ENCODE measurements at places on chromosomes 5 and 9.

DNA sequence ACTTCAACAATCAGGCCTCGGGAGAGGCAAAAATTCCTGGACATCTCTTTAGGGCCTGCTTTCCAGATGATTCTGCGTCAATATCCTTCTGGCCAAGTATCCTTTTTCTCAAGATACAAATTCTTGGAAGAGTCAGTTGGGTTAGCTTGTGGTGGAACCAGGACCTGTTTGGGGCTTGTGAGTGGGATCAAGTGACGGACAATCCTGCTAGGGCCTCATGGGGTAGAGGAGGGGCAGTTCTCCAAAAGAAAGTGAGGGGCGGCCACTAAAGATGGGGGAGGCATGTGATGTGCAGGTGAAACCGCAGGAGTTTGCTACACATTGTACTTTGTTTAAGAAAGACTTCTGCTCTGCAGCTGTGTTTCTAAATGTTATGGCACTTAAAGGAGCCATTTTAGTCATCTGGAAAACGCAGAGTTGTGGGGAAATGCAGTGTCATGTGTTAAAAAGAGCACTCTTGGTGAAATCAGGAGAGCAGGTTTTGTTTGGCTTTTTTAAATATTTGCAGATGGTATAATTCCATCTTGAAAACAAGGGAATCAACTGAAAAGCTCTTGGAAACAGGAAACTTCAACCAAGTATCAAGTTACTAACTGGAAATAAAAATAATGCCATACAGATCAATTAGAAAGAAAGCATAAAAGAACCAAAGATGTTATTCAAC lies 27.4 kb upstream of the GSN start:
- DNase-seq = no peak

GRCh38 chr5:131952301-131952857 lies 6.9 kb upstream of the MEIKIN start:
- no peak for DNase-seq

DNA sequence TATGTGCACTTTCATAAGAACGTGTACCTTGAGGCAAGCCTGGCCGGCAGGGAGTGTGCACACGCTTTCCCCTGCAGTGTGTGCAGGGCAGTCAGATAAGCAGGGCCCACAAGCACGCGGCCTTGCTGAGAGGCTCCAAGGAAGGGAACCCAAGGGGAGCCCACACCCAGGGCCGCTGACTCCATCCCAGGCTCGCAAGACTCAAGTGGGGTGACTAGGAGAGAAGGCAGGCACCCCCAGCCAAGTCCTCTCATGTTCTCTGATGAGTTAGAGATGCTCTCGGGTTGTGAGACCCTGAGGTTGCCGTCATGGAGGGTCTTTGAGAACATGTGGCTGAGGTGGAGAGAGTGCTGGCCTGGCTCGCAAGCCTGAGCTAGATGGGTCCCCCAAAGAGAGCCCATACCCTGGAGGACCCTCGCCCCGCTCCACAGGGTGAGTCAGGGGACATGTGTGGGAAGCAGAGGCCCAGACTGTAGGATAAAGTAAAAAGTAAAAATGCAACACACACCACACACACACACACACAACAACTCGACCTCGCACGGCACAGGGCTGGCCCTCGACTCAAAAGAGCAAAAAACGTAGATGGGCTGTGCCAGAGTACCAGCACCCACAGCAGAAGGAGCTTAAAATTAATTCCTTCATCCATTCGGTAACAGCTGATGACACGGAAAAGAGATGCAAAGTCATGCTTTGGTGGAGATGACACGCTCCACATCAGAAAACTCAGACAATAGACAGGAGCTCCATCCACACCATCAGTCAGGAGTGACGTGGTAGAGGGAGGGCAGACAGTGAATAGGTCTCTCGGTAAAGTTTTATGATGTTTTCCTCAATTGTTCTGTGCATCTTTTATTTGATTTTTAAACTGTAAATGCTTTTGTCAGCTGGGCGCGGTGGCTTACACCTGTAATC lies 54.8 kb upstream of the NKD2 start:
- DNase-seq = no peak

GRCh38 chr5:1011226-1011631 lies 2.6 kb downstream of the NKD2 start:
- DNase-seq = peak; percentile 84

- no peak for DNase-seq
Observed at GRCh38 chr9:100577776-100578448, at the start of gene CAVIN4. TSS of gene CAVIN4 (plus strand) at chr9:100578079. CDS start at chr9:100578144, 65 bp downstream.

GRCh38 chr9:36796671-36797419 lies 224.2 kb downstream of the MELK start:
- no peak for DNase-seq

DNA sequence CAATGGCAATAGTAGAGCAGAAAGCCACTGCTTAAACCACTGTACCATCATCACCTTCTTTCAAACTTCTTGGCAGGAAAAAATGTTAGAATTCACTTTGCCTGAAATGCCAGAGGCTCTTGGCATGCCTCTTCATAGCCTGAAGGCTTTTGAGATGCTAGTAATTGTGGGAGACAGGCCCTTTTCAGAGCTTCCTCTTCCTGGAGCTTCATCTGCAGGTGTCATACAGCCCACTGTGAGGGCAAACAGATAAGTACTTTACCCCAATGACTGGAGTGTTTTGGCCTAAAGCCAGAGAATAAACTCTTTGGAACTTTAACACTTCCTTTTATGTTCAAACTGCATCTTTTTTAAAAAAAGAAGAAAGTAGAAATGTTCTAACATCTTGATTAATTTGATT lies 81.3 kb upstream of the TMEM171 start:
- no peak for DNase-seq

GRCh38 chr5:107472620-107473064 lies 198.1 kb downstream of the EFNA5 start:
- DNase-seq = no peak

DNA sequence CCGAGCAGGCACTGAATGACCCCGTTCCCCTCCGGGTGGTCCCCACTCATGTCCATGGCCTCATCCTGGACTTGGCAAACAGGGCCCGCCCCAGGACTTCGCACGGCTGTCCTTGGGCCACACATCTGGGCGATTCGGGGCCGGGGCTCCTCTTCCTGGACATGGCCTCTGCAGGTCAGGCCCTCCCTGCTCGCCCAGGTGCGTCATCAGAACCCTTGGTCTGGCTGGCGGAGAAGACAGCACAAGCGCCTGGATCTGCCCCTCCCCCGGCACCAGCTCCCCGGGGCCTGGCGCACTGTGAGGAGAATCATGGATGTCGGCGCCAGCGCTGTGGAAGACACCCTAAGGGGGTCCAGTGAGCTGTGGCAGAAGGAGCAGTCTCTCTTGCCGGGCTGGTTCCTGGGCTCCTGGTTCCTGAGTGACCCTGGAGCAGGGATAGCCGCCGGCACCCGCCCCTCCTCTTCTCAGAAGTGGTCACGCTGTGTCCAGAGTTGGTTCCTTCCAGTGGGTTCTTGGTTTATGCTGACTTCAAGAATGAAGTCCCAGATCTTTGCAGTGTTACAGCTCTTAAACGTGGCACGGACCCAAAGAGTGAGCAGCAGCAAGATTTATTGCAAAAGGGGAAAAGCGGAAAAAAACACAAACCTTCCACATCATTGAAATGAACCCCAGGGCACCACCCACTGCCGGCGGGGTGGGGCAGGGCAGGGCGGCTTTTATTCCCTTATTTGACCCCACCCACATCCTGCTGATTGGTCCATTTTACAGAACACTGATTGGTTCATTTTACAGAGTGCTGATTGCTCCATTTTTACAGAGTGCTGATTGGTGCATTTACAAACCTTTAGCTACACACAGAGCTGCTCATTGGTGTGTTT lies 25.9 kb upstream of the SLC12A7 start:
- DNase-seq = no peak

- DNase-seq = no peak
Observed at GRCh38 chr5:141966963-141967333, 2.0 kb upstream of the RNF14 start.

DNA sequence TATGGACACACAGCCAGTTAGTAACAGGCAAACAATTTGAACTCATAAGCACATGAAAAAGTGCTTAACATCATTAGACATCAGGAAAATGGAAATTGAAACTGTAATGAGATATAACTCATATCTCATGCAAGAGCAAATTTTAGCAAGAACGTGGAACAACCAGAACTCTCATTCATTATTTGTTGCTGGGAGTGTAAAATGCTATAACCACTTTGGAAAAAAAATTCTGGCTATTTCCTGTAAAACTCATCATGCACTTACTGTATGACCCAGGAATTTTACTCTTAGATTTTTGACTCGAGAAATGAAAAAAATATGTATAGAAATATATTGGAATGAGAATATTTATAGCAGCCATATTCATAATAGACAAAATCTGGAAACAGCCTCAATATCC lies 205.7 kb upstream of the PUM3 start:
- DNase-seq = no peak

DNA sequence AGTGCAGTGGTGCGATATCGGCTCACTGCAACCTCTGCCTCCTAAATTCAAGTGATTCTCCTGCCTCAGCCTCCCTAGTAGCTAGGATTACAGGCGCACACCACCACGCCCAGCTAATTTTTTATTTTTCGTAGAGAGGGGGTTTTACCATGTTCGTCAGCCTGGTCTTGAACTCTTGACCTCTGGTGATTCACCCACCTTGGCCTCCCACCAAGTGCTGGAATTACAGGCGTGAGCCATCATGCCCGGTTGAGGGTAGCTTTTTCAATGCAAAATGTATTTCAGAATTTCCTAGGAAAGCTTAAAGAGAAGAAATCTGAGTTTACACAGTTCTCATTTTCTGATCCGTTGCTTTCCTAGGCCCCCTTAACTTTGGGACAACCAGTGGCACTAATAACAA lies 15.7 kb downstream of the BDP1 start:
- no peak for DNase-seq

DNA sequence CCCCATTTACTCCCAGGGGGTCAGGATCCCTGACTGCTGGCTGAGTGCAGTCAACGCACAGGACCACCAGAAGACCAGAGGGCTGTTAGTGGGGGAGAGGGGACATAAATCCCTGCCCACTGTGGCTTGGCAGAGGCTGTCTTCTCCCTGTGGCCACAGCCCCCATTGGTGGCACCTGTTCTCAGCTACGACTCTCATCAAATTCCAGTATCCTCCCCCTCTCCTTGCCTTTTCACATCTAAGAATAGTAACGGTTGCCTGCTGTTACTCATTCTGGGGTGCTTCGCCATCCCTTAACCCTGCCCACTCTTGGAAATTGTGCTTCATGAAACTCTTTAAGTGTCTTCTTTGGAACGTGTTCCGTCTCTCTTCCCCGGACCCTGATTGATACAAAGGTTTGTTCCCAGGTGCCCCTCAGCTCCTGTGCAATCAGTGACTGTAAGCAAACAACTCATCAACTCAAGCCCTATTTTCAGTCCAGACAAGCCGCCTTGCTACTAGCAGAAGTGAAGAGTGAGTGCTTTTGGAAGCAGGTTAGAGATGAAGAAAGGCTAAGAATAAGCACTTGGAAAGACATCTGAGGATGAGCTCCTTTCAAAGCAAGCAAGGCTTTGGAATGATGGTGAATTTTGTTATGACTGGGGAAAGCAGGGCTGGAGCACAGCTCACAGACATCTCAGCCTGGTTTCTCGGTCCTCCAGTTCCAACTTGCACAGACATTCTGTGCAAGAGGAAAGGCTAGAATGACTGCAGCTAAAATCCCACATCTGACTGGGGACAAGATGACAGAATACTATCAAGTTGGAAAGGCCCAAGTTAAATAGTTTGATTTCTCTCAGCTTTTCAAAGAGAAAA lies 22.9 kb upstream of the DENND1A start:
- no peak for DNase-seq

GRCh38 chr9:77290373-77290772 lies 113.0 kb downstream of the VPS13A start:
- DNase-seq = no peak

GRCh38 chr9:133532937-133533668 lies 1.4 kb upstream of the ADAMTSL2 start:
- peak; percentile 84 for DNase-seq

- no peak for DNase-seq
Observed at GRCh38 chr5:87951661-87952060, 317.0 kb downstream of the TMEM161B start.

- DNase-seq = no peak
Observed at GRCh38 chr9:26502311-26502710, 390.3 kb downstream of the CAAP1 start.

DNA sequence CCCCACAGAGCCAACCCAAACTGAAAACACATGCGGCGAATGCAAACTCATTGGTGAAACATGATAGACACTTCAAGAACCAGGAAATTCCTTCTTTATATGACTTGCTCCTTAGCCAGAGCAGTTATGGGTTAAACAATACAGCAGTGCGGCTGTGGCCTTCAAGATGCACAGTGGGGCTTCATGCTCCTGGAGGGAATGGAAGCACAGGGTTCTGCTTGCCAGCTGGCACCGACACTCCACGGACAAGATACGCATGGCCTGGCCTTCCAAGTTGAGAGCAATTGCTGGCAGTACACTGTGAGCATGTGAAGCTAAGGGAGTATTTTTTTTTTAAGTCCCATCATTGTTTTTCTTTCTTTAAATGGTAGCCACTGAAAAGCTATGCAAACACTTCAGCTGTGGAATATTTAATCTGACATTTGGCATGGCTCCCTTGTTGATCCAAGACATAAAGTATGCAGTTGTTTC lies 451.6 kb upstream of the CD180 start:
- no peak for DNase-seq

DNA sequence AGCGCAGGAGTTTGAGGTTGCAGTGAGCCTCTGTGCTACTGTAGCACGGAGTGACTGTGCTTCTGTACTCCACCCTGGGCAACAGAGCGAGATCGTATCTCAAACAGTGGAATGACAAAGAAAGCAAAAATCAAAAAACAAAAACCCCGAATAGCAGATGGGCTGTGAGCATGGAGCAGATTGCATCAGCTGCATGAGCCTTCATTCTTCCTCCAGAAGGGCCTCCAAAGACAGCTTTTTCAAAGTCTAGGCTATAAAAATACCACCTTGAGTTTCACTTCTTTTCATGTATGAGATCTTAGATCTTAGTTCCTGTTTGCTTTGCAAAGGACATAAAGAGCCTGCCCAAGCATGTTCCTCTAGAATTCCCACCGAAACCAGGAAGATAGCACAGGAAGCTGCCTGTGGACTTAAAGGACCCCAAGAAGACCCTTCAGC lies 15.0 kb upstream of the HSPB3 start:
- DNase-seq = peak; percentile 37

- no peak for DNase-seq
Observed at GRCh38 chr5:14665101-14665822, 744 bp downstream of the OTULIN start.

DNA sequence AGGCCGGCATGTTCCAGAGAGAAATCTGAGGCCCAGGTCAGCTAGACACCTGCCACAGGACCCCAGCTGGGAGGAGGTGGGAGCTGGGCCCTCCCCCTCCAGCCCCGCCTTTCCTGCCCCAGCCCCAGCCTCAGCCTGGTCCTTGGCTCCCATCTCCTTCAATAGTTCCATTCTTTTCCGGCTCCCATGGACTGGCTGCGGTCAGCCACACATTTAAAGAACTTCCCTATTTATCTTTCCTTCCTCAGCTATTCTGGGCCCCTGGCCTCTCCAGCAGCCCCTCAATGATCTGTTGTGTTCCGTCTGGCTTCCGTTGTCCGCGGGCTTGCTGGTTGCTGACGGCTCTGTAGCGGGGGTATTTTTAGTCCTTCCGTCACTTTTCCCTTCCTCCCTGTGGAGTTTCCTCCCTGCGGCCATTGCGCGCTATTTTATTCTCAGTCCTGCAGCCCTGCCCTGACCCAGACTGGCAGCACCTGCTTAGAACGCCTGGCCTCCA lies 73.8 kb downstream of the AMBP start:
- DNase-seq = no peak

GRCh38 chr9:94853887-94854286 lies 127.4 kb downstream of the AOPEP start:
- DNase-seq = no peak

All from GM13976 (cell line).